Activated naive CD8-positive, alpha-beta T cell treated with anti-CD3 and anti-CD28 coated beads for 36 hours (primary cell): ENCODE measurements at places on chromosomes 12 and 14.

- no peaks in the 10 kb centered on the region for H3K36me3 ChIP-seq
- no peak overlapping the region for H3K4me3 ChIP-seq
- no peak for DNase-seq
- no peaks in the 10 kb centered on the region for H3K27me3 ChIP-seq
Observed at GRCh38 chr12:39764944-39765560, 145.4 kb upstream of the ABCD2 start.

- no peaks in the 10 kb centered on the region for H3K27me3 ChIP-seq
- no peaks in the 10 kb centered on the region for H3K4me1 ChIP-seq
- no peak for DNase-seq
- H3K27ac ChIP-seq, result no peak overlapping the region
- no peaks in the 10 kb centered on the region for H3K36me3 ChIP-seq
Observed at GRCh38 chr12:70120970-70121369, 122.3 kb upstream of the CNOT2 start.

GRCh38 chr12:102907918-102908317 is 9.1 kb downstream of the PAH start:
- DNase-seq, result no peak
- H3K4me3 ChIP-seq, result no peak overlapping the region
- no peaks in the 10 kb centered on the region for H3K36me3 ChIP-seq
- no peak overlapping the region for H3K27ac ChIP-seq

DNA sequence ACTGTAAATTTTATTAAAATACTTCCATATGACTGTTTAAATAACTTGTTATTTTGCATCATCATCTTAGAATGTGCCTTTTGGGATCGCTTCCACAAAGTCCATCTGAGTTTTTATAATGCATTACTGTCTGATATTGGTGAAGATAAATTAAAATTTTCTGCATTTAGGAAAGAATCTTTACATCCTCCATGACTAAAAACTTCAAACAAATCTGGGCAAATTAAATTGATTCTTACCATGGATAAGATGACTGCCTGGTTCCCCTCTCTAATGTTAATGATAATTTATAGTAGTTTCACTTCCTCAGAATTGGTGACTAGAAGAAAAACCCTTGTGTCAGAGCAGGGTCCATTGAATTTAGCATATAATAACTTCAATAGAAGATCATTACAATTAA is 94.7 kb upstream of the SLC38A4 start:
- no peaks in the 10 kb centered on the region for H3K36me3 ChIP-seq
- peaks cover 2% of the 10 kb centered on the region for H3K4me1 ChIP-seq
- H3K27me3 ChIP-seq, result no peaks in the 10 kb centered on the region
- H3K27ac ChIP-seq, result no peak overlapping the region
- no peak overlapping the region for H3K4me3 ChIP-seq
- DNase-seq, result no peak

DNA sequence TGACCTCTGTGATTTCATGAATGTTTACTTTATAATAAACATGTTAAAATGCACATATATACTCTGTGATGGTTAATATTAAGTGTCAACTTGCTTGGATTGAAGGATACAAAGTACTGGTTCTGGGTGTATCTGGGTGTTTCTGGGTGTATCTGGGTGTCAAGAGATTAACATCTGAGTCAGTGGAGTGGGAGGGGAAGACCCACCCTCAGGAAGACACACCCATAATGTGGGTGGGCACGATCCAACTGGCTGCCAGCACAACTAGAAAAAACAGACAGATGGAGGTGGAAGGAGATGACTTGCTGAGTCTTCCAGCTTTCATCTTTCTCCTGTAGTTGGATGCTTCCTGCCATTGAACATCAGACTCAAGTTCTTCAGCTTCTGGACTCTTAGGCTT is 11.9 kb downstream of the NUP37 start:
- DNase-seq, result no peak
- H3K27me3 ChIP-seq, result no peaks in the 10 kb centered on the region
- no peak overlapping the region for H3K4me3 ChIP-seq
- H3K27ac ChIP-seq, result no peak overlapping the region
- peaks cover 5% of the 10 kb centered on the region for H3K4me1 ChIP-seq

DNA sequence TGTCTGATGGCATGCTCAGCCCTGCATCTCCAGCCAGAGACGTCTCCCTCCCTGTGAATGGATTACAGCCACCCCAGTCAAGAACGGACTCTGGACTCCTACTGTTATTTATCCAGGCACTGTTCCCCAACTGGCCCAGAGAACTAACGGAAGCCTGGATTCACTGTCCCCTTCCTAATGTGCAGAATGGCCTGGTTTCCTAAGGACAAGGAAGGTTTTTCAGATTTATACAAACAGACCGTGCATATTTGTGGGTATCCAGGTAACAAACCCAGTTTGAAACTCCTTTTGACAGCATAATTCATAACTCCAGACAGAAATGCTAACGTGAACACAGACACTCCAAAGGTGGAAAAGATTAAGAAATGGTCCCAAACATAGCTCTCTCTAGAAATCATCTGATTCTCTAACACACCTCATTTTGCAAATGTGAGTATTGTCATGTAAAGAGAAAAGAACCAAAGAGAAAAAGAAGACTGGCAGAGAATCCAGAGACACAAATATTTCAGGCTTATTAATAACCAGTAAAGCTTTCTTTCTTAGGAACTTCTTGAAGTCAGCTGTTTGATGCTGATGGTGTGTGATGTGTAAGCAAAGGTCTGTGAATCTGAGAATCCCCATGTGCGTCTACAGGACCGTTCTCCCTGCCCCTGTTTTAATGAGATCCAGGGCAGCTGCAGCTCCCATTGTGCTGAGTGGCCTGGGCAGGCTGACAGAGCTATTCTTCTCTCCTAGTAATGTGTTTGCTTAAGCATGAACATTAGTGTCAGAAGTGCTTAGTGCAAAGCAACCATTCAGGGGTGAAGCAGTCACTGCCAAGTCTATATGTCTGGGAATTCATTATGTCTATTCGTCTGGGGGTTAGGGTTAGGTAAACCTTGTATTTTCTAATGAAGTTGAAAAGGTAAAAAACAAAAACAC is 86.8 kb upstream of the HIF1A start:
- peaks cover 13% of the 10 kb centered on the region for H3K4me1 ChIP-seq
- H3K27me3 ChIP-seq, result no peaks in the 10 kb centered on the region
- no peaks in the 10 kb centered on the region for H3K36me3 ChIP-seq
- DNase-seq, result no peak
- no peak overlapping the region for H3K27ac ChIP-seq
- H3K4me3 ChIP-seq, result no peak overlapping the region

DNA sequence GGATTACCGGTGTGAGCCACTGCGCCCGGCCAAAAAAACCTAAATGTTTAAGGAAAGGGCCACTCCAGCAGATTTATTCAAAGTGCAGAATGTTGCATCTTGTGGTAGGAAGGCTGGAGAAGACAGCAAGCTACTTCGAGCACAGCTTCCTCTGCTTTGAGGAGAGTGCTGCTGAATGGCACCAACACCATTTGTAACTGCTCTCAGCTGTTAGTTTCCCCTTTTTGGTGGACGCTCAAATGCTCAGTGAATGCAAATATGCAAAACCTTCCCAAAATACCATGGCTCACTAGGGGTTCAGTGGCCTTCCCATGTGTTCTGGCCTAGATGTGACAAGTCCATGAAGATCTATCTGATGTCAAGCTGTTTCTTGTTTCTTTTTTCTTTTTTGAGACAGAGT is 2.9 kb upstream of the TDRD9 start:
- H3K27me3 ChIP-seq, result peaks cover 13% of the 10 kb centered on the region
- H3K27ac ChIP-seq, result no peak overlapping the region
- peaks cover 3% of the 10 kb centered on the region for H3K4me1 ChIP-seq

DNA sequence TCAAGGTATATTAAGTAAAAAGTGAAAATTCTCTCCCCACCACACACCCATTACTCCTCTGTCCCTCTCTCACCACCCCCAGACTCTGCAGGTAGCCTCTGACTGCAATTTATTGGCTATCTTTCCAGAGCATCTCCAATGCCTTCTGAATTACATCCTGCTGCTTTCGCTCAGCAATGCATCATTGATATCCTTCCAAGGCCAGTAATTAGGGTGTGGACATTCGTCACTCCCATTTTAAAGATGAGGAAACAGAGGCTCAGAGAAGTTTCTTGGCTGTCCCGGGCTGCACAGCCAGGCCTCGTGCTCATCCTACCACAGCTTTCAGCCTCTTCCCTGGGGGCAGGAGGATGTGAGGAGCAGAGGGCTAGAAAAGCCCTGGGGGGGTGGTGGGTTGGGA is 23.6 kb upstream of the PGF start:
- no peaks in the 10 kb centered on the region for H3K4me1 ChIP-seq
- no peak for DNase-seq
- no peaks in the 10 kb centered on the region for H3K36me3 ChIP-seq
- no peak overlapping the region for H3K27ac ChIP-seq
- H3K4me3 ChIP-seq, result no peak overlapping the region
- no peaks in the 10 kb centered on the region for H3K27me3 ChIP-seq

DNA sequence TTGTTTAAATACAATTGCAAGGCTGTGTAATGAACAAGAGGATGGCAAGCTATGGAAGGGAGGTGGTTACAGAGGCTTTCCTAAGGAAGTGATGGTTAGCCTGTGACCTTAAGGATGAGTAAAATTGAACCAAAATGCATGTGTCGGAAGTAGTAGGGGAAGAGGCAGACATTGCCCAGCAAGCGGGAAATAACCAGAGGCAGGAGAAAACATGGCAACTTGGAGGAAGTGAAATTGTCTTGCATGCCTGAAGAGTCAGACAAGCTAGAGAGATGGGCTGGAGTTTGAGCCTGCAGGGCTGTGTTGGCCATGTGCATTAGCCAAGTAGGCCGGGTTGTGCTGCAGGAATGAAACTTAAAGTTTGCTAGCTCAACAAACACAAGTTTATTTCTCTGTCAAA is 96.2 kb downstream of the BTG1 start:
- peaks cover 45% of the 10 kb centered on the region for H3K4me1 ChIP-seq
- H3K36me3 ChIP-seq, result peaks cover 27% of the 10 kb centered on the region
- H3K4me3 ChIP-seq, result no peak overlapping the region
- H3K27me3 ChIP-seq, result no peaks in the 10 kb centered on the region

DNA sequence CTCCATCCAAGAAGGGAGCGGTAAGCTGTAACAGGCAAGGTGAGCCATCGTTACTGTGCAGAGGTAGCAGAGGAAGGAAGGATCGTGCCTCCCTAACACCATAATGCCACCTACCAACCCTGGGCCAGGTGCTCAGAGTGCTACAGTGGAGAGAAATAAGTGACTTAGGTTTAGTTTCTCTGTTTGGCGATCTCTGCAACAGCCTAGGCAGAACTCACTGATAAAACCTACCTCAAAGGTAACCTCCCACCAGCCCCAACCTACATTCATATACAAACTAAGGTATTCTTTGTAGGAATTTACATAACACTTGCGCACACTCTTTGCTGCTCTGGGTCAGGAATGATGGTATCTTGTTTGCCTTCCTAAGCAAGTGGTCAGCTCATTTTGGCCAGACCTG is 93.4 kb upstream of the TMEM132D start:
- H3K4me3 ChIP-seq, result no peak overlapping the region
- H3K27me3 ChIP-seq, result peaks cover 6% of the 10 kb centered on the region
- no peak for DNase-seq
- H3K36me3 ChIP-seq, result no peaks in the 10 kb centered on the region
- no peak overlapping the region for H3K27ac ChIP-seq

DNA sequence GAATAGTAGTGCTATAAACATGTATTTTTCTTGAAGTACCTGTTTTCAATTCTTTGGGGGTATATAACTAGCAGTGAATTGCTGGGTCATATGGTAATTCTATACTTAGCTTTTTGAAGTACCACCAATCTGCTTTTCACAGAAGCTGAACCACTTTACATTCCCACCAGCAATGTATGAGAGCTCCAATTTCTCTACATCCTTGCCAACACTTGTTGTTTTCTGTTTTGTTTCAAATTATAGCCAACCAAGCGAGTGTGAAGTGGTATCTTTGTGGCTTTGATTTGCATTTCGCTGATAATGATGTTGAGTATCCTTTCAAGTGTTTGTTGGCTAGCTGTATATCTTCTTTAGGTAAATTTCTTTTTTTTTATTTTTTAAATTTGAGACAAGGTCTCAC is 95.7 kb downstream of the PAPLN start:
- no peak overlapping the region for H3K4me3 ChIP-seq
- H3K27me3 ChIP-seq, result no peaks in the 10 kb centered on the region
- no peaks in the 10 kb centered on the region for H3K4me1 ChIP-seq
- no peak overlapping the region for H3K27ac ChIP-seq

GRCh38 chr14:68768316-68768715 is 24.6 kb downstream of the ZFP36L1 start:
- no peak for DNase-seq
- H3K27me3 ChIP-seq, result no peaks in the 10 kb centered on the region
- H3K4me1 ChIP-seq, result peaks cover 33% of the 10 kb centered on the region
- peaks cover 6% of the 10 kb centered on the region for H3K36me3 ChIP-seq

- H3K27me3 ChIP-seq, result no peaks in the 10 kb centered on the region
- DNase-seq, result no peak
- H3K4me1 ChIP-seq, result no peaks in the 10 kb centered on the region
- H3K36me3 ChIP-seq, result no peaks in the 10 kb centered on the region
Observed at GRCh38 chr12:72509891-72510290, 237.7 kb downstream of the TRHDE start.

DNA sequence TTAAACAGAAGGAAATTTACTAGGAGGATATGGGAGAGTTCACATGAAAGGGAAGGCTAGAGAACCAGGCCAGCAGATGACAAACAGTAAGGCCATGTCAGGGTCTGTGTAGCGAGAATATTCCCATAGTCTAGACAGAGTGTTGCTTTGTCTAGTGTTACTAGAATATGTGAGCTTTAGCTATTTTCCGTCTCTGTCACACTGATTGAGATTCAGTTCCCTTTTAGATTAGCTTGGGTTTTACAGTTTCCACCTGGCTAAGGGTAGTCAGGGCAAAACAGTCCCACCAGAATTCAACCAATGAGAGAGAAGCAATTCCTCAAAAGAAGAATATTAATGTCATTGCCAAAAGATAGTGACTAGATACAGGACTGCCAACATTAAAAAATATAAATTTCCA is 82.8 kb upstream of the MDM1 start:
- H3K27ac ChIP-seq, result no peak overlapping the region
- no peak for DNase-seq
- no peaks in the 10 kb centered on the region for H3K27me3 ChIP-seq

- DNase-seq, result no peak
- no peaks in the 10 kb centered on the region for H3K36me3 ChIP-seq
- H3K4me3 ChIP-seq, result no peak within 1 kb of the TSS
- no peak within 1 kb of the TSS for H3K27ac ChIP-seq
- H3K4me1 ChIP-seq, result no peaks in the 10 kb centered on the region
Observed at GRCh38 chr12:4379405-4379804, at the start of gene FGF23. Gene FGF23, minus strand, starts transcription at chr12:4379712. Its CDS starts 130 bp downstream, at chr12:4379582.

- H3K36me3 ChIP-seq, result no peaks in the 10 kb centered on the region
- no peak for DNase-seq
- no peak overlapping the region for H3K27ac ChIP-seq
- H3K4me1 ChIP-seq, result no peaks in the 10 kb centered on the region
- H3K4me3 ChIP-seq, result no peak overlapping the region
- H3K27me3 ChIP-seq, result no peaks in the 10 kb centered on the region
Observed at GRCh38 chr14:40312296-40312695, 880.1 kb upstream of the FBXO33 start.
